ENCODE measurements at places on chromosomes 5 and 9.

DNA sequence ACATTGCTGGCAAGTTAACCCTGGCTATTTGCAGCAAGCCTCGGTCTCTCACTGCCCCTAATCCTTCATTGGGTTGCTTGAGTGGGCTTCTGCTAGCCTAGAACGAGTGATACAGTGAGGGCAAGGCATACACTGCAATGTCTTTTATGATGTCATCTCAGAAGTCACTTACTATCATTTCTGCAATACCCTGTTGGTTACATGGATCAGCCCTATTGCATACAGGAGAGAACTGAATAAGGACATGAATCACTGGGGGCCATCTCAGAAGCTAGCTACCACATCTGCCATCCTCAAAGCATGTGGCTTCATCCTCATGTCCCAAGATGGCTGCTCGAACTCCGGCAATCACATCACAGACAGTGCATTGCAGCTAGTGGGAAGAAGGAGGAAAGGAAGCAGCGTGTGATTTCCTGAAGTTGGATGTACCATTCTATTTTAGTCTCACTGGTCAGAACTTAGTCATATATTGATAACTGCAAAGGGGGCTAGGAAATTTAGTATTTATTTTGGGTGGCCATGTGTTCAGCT is 33.3 kb upstream of the CDKN2AIPNL start:
- no peak for DNase-seq

- no peak for DNase-seq
Observed at GRCh38 chr9:77843076-77843870, 188.3 kb downstream of the GNAQ start.

DNA sequence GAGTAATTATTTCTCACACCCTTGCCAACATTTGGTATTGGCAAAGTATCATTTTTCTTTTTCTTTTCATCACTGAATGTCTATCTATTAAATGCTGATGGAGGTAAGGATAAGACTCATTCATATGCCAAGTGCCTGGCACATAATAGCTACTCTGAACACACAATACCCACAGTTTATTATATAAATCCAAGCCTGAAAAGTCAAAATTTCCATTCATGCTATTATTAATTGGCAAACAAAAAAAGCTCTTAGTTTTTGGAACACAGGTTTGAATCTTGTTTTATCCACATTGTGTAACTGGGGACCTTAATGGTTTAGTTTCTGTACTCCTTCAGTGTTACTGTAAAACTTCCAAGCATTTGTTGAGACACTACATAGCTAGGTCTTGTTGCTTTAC is 6.4 kb upstream of the ATOX1 start:
- no peak for DNase-seq

- DNase-seq, result no peak
Observed at GRCh38 chr5:169546346-169546745, 37.2 kb upstream of the SPDL1 start.

- no peak for DNase-seq
Observed at GRCh38 chr9:130763331-130764171, 70.0 kb downstream of the EXOSC2 start.

DNA sequence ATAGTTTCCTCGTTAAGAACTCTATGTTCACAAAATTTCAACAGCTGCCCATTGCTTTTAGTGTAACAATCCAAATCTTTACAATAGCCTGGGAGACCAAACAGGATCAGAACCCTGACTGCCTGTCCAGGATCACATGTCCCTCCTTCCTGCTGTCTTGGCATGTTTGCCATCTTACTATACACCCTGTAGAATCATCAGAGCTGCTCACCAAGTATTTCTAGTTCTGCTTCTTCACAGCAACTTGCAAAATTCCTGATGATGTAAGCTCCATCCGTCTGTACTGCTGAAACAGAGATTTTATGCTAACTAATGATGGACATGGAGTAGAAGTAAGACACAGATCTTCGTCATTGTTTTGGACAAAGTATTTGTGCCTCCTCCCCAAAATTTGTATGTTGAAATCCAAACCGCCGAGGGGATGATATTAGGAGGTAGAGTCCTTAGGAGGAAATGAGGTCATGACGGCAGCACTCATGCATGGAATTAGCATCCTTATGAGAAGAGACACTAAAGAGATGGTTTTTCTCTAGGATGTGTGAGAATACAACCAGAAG is 464.9 kb upstream of the BRINP1 start:
- no peak for DNase-seq

GRCh38 chr5:5235685-5236084 is 95.6 kb downstream of the ADAMTS16 start:
- DNase-seq, result no peak

DNA sequence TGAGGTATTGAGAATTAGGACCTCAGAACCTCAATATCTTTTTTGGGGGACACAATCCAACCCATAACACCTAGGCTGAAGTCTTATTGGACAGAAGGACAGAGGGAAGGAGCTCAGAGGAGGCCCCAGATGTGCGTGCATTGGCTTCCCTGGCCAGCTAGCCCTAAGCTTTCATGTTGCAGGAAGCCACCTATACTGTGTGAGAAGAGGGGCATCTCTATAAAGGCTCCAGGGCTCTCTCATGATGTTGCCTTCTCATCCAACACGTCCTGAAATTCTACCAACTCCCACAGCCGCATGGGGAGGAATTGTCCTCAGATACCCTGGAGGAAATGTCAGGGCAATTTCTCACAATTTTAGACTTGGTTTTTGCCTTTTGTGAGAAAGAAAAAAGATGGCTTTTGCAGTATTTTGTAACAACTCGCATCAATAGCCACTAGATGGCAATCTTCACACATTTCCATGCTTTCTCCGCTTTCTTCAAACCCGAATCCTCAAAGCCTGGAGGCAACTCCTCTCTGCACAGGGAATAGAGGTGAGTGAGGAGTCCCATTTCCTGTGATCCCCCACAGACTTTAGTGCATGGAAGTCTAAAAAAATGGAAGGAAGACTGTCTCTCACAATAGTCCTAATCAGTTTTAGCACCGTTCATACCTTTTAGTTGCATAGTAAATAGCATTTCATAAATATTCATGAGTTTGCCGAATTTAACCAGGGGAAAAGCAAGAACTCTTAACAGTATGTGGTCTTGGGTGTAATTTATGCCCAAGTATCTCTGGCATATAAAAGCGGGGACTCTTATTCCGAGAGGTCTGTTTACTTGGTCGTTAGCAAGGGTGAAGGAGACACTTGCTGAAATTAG is 7.4 kb upstream of the PPP3R2 start:
- DNase-seq, result peak; percentile 40

GRCh38 chr5:91175708-91176107 is 207.4 kb downstream of the ARRDC3 start:
- DNase-seq, result no peak

DNA sequence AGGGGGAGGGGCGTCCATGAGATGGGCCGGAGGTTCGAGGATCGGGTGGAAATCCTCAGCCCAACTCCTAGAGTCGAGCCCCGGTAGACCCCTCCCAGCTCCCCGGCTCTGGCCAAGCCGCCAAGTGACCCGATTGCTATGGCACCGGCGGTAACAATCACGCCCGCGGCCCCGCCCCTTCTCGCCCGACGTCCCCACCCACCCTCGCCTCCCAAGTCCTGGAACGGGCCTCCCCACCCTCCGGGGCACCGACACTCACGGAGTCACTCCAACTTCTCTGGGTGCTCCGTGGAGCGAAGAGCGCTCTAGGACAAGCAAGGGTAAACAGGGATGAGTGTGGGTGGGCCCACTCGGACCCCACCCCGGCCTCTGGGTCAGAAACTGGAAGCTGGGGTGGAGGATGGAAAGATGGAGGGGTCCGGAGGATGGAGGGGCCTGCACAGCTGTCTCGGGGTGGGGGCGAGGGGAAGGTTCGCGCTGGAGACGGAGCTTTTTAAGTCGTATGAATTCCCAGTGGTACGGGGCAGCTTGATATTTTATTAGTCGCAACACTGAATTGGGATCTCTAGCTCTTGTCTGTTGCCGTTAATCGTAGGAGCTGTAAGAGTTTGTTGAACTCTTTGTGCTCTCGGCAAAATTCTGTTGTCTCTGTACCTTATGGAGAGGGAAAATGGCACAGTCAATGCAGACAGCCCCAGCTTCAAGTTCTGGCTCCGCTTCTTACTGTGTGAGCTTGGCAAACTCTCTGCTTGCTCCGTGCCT is at the start of gene SPACA9:
Gene SPACA9 (plus strand): TSS at position 204 of the 762 bp plus-strand sequence. CDS start 5,050 bp downstream, outside the sequence.
- peak; percentile 53 for DNase-seq

DNA sequence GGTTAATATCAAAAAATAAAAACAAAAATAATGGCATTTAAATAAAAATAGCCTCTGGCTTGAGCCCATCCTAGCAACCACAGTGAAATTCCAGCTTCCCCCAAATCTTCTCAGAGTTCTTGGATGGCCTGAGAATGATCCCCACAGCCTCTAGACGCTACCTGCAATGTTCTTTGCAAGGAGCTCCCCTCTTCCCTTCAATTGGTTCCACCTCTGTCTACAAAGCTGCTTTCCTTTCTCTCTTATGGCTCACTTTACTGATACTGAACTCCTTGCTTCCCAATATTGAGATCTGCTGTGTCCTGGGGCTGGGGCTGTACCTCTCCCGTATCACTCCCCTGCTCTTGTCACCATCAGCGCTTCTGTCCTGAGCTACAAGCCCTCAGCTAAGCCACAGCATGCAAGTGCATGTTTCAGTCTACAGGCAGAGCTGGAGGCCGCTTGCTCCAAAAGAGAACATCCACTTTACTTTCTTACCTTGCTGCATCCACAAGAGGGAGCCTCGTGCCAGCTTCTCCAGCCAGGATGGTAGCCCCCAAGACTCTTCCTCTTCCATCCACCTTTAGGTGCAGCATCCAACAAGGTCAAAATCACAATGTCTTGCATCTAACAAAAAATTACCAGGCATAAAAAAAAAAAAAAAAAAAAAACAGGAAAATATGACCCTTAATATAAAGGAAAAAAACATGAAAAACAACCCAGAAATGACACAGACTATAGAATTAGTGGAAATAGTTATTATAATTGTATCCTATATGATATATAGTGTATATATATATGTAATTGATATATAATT is 57.4 kb upstream of the PRSS3 start:
- DNase-seq, result peak; percentile 36

- DNase-seq, result no peak
Observed at GRCh38 chr9:127491516-127491915, 40.2 kb downstream of the LRSAM1 start.

- DNase-seq, result no peak
Observed at GRCh38 chr9:127318651-127319167, 54.1 kb downstream of the GARNL3 start.

- DNase-seq, result no peak
Observed at GRCh38 chr5:43110606-43111170, 10.0 kb upstream of the ZNF131 start.

GRCh38 chr5:77305222-77305846 is 94.9 kb downstream of the PDE8B start:
- DNase-seq, result no peak

DNA sequence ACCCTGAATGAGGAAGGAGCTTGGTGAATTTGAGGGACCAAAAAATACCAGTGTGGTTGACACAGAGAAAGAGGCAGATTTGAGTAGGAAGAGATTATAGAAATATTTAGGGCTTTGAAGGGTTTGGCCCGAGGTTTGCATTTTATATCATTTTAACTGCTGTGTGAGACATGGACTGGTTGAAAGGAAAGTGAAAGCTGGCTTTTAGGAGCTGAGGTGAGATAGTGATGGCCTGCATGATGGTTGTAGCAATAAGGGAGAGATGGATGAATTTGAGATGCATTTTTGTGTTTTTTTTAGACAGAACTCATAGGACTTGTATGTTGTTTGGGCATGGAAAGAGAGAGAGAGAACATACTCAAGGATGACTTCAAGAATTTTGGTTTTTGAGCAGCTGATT is 21.7 kb downstream of the FER start:
- DNase-seq, result no peak

DNA sequence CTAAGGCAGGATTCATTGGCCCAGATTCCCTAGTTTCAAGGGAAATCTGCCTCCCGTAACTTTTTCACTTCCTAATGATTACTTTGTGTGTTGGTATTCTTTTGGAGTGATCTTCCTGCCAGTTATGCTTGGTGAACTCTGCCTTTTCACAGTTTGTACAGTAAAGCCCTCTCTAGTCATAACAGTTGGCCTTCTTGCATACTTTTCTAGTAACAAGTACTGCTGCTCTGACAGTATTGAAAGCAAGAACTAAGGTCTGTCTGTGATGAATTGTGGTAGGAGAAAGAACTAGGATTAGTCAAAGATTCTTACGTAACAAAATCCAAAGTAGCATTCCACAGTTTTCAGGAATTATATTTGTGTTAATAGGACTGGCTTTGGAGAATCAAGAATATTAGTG is 1457.2 kb upstream of the WWC1 start:
- DNase-seq, result no peak

- no peak for DNase-seq
Observed at GRCh38 chr5:140236891-140237598, 62.1 kb downstream of the CYSTM1 start.

- DNase-seq, result no peak
Observed at GRCh38 chr5:149581192-149581861, at the start of gene ARHGEF37. ARHGEF37 (plus strand) TSS chr5:149581498; CDS start chr5:149597770, 16,272 bp downstream.

- no peak for DNase-seq
Observed at GRCh38 chr5:81242906-81243436, 9.8 kb downstream of the CKMT2 start.

GRCh38 chr5:80184235-80185023 is 71.4 kb downstream of the SERINC5 start:
- no peak for DNase-seq

- DNase-seq, result peak; percentile 95
Observed at GRCh38 chr9:82021198-82021597, 32.6 kb downstream of the SPATA31D1 start.

- no peak for DNase-seq
Observed at GRCh38 chr9:108019821-108020220, 530.3 kb upstream of the KLF4 start.

DNA sequence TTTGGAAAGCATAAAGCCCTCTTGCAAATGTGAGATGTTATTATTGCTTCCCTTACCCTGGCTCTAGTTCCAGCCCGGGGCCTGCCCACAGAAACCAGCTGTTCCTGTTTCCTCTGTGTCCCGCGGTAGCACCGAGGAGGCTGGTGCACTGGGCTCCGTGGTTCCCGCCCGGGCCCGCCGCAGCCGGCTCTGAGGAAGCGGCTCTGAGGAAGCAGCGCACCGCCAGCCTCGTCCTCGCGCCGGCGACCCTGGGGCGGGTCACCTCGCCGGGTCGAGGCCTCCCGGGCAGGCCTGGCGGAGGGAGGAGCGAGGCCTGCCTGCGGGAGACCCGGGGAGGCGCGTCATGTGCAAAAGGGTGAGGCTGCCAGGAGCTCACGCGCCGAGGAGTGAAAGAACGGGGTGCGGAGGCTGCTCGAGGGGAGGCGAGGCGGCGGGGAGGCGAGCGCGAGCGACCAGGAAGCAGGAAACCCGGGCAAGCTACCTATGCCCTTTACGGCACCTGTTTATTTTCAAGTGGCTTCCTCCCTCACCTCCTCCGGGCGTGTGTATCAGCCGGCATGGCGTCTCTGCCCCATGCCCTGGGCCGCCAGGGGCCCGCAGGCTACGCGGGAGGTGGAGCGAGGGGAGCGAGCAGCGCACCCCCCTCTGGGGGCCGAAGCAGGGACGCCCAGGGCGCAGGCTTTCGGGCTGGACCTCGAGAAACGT is 61.3 kb upstream of the MEGF10 start:
- no peak for DNase-seq

- no peak for DNase-seq
Observed at GRCh38 chr5:117982691-117983090, 1005.7 kb downstream of the DTWD2 start.

- peak; percentile 45 for DNase-seq
Observed at GRCh38 chr5:136249678-136250266, 56.8 kb upstream of the SMIM32 start.

- DNase-seq, result peak; percentile 94
Observed at GRCh38 chr5:33272288-33272687, 168.5 kb upstream of the TARS1 start.

- DNase-seq, result no peak
Observed at GRCh38 chr5:124730381-124730780, 16.1 kb downstream of the ZNF608 start.

GRCh38 chr5:31382051-31382878 is 149.6 kb downstream of the DROSHA start:
- no peak for DNase-seq

GRCh38 chr5:85838781-85839180 is 779.0 kb upstream of the COX7C start:
- no peak for DNase-seq

All from stromal cell of bone marrow (primary cell).